Fibroblast of skin of right biceps (primary cell): ENCODE measurements at places on chromosomes 6 and 20.

- DNase-seq = no peak
These were observed 73.4 kb upstream of the RNF24 start for GRCh38 chr20:4088766-4089165.

- peak; percentile 85 for DNase-seq
These were observed 16.4 kb downstream of the ZNF311 start for GRCh38 chr6:28988536-28989311.

DNA sequence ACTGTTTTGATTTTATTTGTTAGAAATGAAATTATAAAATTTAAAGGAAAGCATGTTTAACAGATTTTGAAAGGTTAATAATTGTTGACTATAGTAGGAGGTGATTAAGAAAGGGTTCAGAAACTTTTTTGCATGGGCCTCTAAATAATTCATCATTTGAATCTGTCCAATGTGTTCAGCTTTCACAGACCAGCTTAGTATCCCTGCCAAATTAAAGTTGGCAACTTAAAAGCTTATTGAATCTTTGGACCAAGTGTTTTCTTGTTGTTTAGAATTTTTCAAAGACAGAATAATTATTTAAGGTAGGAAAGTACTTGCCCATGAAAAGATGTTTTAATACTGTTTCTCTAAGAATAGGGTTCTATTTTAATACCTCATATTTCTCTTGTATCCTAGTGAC, 466.0 kb downstream of the GJA1 start:
- DNase-seq = no peak

- no peak for DNase-seq
These were observed 578.9 kb downstream of the HAO1 start for GRCh38 chr20:7361321-7361720.

DNA sequence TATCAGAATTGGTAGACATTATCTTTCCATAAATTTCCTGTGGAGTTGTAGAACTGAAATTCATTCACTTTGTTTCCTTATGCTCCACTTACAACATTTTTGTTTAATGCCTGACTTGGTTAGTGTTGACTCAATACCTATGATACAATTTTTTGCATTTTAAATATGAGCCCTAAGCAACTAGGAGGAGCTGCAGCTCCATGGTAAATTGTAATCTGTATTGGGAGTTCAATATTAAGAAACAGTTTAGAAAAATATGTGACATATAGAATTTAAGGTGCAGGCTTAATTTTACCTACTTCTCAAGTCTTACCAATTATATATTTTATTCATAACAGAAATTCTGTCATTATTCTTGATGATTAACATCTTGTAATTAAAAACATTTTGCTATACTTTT, 868.3 kb downstream of the EYS start:
- DNase-seq = no peak

DNA sequence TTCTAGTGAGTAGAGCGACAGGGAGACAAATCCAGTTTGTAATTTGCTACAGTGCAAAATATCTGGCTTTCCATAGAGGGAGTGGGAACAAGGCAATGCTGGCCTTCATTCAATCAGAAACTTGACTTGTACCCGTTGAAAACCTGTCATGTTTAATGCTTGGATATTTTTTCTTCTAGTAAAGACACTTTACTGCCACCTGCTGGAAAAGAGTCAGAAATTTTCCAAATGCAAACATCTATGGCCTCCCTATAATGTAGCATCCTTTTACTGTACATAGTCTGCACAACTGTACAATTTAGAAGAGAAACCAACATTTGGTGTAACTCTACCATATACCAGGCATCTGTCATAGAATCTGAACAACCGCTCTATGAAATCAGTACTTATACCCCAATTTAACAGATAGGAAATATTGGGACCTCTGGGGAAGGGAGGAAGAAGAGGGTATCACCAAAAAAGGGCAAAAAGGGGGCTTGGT, 16.7 kb upstream of the TBC1D20 start:
- peak; percentile 70 for DNase-seq

- DNase-seq = peak; percentile 32
These were observed 170.6 kb downstream of the IBTK start for GRCh38 chr6:82076916-82077315.
